ENCODE measurements at places on chromosomes 2 and 18.

GRCh38 chr2:38296197-38296780 is 80.8 kb downstream of the ATL2 start:
- DNase-seq: no peak

DNA sequence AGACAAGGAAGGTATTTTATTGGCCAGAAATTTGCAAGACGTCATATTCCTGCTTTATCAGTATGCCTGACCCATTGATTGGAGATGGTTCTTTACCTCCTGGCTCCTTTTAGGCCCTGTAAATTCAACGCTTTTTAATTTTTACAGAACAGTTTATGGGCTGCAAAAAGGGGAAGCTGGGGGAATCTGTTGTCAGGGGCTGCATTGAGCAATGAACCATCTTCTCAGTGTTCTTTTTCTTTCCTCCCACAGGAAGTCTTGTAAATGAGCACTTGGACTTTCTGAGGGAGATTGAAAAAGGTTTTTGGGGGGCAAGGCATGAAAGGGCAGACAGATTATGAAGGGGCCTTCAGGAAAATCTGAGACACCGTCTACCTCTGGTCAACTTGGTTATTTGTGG is 503.6 kb upstream of the TNP1 start:
- no peak for DNase-seq

DNA sequence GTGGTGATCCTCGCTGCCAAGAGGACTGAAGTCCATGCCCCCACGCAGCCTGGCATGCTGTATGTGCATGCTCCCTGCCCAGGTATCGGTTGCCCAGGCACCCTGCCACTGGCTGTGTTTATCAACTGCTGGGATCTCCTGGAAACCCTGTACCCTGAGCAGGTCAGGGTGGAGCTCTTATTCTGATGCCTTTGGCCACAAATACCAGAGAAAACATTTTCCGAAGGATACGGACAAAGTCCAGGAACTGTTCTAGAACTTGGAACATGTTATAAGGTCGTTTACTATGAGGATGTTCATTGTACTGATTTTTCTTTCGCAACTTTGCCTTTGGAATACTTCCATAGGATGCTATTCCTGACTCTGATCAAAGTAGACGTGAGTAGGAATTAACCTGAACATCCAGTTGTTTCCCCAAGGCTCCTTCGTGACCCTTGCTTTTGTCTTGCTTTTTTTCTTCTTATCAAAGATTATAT is 55.2 kb downstream of the TMEM17 start:
- no peak for DNase-seq

- no peak for DNase-seq
Observed at GRCh38 chr2:239390546-239391285, 10.1 kb downstream of the HDAC4 start.

DNA sequence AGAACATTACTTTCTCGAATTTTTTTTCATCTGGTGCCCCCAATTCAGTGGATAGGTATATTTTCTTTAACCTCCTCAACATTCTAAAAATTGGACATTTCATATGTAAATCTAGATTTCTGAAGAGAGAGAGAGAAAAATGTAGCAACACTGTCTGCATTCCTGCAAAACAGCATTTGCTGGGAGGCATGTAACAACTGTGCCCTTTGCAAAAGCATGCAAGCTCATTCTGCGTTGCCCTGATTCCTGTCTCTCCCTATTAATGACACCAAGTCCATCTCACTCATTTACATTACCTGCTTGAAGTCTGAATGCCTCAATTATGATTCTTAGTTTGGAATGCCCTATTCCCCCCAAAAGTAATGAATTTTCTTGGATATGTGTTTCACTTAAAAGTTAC is 79.8 kb upstream of the BARD1 start:
- DNase-seq: no peak
